AG20443 (cell line): ENCODE measurements at places on chromosomes 6 and 20.

DNA sequence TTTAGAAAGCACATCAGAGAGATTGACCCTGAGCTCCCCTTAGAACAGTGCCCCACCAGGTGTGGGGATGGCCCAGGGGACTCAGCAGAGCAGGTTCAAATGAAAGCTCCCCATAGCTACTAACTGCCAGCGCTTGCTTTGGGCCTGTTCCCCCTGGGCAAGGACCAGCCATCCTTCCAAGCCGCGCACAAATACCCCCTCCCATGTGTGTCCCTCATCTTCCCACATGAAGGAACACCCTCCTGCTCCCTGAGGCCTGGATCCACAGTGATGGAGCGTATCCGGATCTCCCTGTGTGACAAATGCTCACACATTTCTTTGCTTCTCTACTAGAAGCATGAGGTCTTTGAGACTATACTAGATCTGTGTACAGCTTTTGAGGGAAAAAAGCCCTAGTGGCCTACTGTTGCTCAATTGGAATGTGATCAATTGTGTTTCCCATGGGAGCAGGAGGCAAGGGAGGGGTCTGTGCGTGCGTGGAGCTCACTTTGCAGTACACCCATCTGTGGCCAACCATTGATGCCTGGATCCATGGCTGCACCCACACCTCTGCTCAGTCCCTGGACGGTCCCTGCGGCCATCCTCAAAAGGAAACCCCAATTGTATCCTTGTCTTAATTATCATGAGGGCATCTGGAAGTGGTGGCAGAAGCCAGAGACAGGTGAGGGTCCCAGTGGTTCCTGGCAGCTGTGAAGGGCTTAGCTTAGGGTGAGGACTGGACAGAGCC is 1.4 kb upstream of the RAET1G start:
- DNase-seq = no peak

- DNase-seq = peak; percentile 83
These were observed 8.9 kb upstream of the MLN start for GRCh38 chr6:33812669-33813068.

DNA sequence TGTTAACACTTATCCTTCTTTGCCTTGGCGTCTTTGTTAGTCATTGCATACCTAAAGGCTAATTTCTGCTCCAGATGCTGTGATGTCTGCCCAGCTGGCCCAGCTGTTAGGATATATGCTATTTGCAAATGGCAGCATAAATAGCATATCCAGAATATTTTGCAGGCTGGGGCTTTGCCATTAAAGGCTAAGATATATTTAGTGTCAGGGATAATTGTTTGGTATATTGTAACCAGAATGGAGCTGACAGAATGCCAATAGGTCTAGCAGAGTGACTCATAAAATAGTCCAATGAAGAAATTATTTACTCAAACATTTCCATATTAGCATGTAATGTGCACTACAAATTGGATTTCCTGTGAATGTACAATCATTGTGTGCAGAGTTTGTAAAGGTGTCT is 584.1 kb upstream of the FLRT3 start:
- no peak for DNase-seq

DNA sequence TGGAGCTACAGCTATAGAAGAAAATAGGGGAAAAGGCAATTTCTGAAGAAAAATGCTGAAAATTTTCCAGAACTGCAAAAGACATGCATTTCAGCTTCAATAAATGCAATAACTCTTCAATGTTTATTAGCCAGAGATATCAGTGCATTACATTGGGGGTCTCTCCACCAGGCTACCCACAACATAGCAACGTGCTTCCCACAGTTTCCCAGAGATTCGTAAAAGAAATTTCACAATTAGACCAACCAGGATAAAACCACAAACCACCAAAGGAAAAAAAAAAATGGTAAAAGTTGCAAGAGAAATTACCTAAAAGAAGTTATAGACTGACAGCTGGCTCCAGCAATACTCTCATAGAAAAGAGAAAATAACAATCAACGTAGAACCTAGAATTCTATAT is 16.0 kb downstream of the LY86 start:
- no peak for DNase-seq

- DNase-seq = no peak
These were observed 77.3 kb downstream of the BMP6 start for GRCh38 chr6:7803214-7803613.

- no peak for DNase-seq
These were observed 252.5 kb upstream of the NOX3 start for GRCh38 chr6:155708100-155708499.

DNA sequence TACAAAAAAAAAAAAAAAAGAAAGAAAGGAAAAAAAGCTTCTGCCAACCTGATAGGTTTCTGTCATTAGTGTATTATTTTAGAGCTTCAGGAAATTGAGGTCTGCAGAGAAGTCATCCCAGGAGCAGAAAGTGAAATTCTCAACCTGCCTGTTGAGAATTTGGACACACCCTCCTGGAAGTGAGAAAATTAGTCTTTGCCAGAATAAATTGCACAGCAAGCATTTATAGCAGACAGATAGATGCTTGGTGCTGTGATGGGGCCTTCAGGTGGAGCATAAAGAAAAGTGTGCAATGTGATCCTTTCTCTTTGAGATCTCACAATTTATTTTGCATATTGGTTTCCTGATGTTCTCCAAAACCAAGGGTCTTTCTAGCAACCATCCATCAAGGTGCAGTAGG is 4.7 kb downstream of the BTN2A2 start:
- no peak for DNase-seq

GRCh38 chr6:3287308-3287707 is 28.6 kb downstream of the PSMG4 start:
- DNase-seq = no peak

DNA sequence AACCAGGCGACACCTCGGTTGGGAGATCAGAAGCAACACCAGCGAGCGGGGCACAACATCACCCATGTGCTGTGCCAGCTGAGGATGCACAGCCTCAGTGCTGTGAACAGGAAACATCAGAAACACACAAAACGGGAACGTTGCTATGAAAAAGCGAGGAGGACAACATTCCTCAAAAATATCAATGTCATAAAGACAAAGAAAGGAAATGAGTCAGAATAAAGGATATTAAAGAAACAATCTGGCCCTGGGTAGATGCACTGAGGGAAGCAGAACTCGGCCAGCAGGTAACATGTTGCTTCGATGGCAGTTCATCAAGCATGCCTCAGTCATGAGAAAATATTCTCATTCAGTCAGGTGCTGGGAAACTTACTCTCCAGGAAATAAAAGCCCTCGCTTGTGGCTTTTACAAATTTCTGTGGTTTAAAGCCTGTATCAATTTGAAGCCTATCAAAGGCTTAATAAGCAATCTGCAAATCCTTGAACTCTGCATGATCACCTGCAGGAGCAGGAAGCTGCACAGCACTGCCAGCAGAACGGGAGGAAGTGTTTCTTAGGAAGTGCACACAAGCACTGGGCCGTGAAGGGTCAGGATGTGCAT is 77.5 kb downstream of the GINS1 start:
- no peak for DNase-seq

- peak; percentile 48 for DNase-seq
These were observed 43.1 kb downstream of the MBOAT1 start for GRCh38 chr6:20169119-20169557.

DNA sequence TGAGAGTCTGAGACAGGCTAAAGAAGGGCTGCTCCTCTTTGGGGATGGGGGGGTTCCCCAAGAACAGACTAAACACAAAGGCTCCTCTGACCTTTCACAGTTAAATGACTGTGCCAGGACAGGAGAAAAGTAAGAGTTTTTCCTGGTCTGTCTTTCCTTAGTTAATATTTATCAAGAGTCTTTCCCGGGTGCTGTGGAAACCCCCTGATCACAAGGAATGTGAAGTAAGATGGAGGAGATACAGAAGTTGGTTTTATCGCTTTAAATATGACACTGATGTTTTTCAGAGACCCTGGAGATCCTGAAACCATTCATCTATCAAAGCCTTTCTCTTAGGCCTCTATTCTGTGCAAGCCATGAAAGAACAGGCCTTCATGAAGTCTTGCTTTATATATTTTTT is 105.8 kb downstream of the RNF144B start:
- no peak for DNase-seq

GRCh38 chr6:52536424-52536916 is 40.4 kb downstream of the TRAM2 start:
- no peak for DNase-seq

DNA sequence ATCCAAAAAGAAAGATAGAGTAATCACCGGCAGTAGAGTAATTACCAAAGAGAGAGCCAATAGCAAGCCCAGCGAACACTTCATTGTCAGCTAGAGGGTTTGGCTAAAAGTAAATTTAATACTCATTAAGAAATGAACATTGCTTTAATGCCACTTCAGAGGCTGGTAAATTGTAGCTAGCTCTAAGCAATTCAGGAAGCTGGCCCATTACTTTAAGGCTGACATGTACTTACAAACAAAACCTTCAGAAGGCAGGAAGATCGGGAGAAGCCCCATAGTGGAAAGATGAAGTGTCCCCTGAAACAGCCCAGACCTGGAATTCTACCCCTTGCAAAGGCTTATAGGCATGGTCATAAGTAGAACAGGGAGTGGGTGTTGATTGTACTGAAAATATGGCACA is 396.6 kb upstream of the ID4 start:
- no peak for DNase-seq
